ENCODE measurements at places on chromosomes 5 and 9.

DNA sequence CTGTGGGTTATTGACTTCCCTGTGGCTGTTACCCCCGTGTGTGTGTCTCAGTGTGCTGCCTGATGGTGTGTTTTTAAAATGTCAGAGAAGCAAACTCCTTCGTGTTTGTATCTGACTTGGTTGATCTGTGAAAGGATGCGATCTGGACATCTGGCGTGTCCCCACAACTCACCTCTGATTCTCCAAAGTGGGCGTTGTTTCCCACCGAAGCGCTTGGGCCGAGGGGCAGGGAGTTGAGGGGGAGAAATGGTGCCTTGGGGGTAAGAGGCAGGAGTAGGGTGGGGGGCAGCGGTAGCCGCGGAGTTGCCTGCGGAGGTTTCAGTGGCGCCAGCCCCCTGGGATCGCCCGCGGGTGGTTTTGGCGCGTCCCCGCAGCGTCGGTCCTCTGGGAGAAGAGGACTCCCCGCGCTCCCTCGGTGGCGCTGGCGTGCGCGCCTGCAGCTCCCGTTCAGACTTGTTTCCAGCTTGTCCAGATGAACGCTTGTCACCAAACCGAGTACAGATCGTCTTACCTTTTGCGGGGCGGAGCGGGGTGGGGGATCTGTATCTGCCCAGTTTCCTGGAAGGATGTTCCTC lies 1.1 kb downstream of the MAST4 start:
- no peak for DNase-seq

DNA sequence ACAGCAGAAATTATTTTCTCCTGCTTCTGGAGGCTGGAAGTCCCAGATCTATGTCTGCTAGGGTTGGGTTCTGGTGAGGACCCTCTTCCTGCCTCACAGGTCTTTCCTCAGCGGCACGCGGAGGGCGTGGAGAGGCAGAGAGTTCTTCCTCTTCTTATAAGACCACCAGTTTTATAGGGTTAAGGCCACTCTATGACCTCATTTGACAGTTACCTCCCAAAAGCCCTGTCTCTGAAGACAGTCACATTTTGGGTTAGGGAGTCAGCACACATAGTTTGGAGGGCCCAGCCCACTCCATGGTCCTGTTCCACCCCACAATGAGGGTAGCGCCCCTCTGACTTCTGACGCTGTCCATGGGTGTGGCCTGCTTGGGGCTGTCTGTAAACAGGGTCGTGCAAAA lies 46.7 kb downstream of the TRIP13 start:
- DNase-seq, result no peak

DNA sequence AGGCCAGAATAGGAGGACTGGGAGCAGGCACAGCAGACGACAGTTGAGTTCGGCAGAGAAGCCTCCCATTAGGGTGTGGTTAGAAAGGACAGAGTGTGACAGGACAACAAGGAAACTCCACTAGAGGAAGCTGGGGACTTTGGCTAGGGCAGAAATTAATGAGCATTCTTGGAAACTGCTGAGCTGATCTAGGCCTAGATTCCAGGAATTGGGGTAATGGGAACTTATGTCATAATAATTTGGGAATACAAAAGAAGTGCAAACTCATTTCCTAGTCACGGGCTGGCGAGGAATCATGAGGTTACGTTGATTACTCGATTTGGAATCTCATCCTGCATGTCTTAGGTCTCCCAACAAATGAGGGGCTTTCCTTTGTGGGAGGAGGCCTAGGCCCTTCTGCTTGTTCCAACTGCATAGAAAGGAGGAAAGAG lies 144.6 kb upstream of the RPS23 start:
- DNase-seq, result no peak

DNA sequence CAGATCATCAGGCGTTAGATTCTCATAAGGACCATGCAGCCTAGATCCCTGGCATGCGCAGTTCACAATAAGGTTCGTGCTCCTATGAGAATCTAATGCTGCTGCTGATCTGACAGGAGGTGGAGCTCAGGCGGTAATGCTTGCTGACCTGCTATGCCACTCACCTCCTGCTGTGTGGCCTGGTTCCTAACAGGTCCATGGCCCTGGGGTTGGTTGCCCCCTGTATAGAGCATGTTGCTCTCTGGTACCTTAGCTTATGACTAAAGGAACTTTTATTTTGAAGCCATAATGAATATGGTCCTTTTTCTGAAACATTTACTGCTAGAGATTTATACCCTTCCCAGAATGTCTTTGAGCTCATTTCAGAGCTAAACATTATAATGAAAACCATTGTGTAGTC lies 3.1 kb downstream of the MAN2A1 start:
- no peak for DNase-seq

DNA sequence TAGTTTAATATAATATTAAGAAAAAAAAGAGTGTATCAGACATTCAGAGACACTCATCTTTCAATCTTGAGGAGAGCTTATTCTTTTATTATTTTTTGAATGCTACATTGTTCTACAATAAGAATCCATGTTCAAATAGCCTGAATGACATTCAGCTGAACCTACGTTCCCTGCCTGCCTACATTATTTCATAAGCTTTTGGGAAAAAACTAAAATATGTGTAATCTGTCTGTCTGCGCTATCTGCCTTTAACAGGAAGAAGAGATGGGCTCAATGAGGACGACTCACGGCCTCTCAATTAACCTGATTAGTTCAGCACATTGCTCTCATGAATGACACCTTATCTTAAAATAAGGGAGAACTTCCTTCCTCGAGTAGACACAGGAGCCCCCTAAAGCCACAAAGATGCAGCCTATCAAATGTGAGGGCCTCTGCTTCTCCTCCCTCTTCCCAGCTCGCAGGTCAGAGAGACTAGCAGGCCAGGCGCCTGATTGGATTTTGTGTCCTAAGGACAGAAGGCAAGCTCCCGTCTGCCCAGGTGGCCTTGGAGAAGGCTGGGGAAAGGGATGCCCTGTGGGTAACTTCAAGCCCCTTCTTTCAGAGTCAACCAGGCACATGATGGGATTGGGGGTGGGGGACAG lies 37.8 kb downstream of the EBF1 start:
- no peak for DNase-seq

GRCh38 chr5:179315356-179315890 lies 29.8 kb downstream of the ADAMTS2 start:
- no peak for DNase-seq

DNA sequence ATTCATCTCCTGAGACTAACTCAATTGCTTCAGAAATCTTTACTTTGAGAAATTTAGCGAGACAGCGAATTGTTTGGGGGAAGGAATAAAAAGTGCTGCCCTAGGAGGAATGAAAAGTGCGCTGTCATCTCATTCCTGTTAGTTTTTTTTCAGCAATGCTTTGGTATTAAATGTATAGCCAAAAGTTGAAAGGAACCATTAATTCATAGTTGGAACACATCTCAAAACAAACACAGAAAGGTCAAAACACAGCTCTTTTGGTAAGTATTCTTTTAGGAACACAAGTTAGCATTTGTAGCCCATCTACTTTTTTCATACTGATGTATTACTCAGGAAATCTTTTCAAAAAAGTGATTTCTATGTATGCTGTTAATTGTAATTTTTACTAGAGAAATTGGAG lies 109.1 kb downstream of the NNT start:
- DNase-seq, result no peak
